ENCODE measurements at places on chromosomes 3 and 15.

GRCh38 chr3:178388473-178388872 is 147.8 kb upstream of the KCNMB2 start:
- DNase-seq, result no peak

- no peak for DNase-seq
Measured at GRCh38 chr3:116288485-116288884, 156.8 kb downstream of the LSAMP start.

GRCh38 chr3:134087060-134087974 is 57.6 kb upstream of the SLCO2A1 start:
- DNase-seq, result no peak

GRCh38 chr15:24966364-24967103 is 11.7 kb downstream of the SNRPN start:
- DNase-seq, result no peak

GRCh38 chr15:101024073-101024695 is 105.0 kb downstream of the LRRK1 start:
- DNase-seq, result peak; percentile 50

DNA sequence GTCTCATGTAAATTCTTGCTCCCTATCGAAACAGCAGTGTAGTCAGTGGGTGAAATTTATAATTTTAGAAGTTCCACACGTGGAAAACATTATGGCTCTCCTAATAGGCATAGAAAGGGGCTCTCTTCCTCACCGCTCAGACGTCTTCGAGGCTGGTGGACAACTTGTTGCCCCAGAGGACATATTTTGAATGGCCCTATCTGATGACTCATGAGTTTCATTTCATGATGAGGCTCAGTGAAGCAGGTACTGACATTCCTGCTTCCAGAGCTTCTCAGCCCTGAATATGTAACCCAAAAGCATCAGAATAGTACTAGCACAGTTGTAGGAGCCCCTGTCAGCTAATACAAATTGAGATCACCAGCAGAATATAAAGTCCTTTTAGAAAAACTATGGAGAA is 117.9 kb downstream of the HERC1 start:
- no peak for DNase-seq

- peak; percentile 97 for DNase-seq
Measured at GRCh38 chr3:158167737-158168557, 58.1 kb downstream of the RSRC1 start.

GRCh38 chr3:8816106-8816505 is 46.7 kb upstream of the OXTR start:
- no peak for DNase-seq

DNA sequence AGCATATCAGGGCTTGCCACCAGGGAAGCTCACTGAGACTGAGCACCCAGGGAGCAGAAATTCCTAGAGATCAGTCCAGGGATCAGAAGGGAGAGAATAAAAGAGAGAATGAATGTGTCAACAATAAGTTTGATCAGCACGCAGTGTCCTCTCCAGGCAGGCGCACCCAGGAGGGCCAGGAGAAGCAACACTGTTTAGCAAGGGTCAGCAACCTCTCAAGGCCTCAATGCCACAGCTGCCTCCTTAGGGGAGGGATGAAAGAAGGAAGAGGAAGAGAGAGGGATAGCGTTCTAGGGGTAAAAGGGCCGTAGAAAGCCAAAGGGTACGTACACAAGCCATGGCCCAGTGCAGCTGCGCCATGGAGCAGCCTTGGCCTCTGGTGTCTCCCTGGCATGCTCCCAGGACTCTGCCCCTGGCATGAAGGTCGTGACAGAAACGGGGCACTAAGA is 399.8 kb downstream of the SHQ1 start:
- no peak for DNase-seq

DNA sequence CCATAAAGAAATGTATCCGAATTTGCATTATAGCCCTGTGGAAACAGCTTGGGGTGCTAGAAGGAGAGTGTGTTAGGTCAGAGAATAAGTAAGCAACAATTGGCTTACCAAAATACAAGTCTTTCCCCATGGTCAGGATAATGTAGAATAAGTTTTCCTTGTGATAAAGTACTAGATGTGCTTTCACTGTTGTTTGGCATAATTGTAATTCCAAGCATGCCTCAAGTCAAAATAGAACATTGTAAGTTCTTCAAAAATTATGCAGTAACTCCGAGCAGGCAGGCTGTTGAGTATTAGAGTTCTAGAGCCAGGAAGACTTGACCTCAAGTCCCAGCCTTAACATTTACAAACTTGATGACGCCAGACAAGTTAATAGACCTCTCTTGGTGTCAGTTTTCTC is 242.0 kb downstream of the TUSC7 start:
- no peak for DNase-seq

GRCh38 chr3:111729087-111729846 is 129.8 kb upstream of the PHLDB2 start:
- DNase-seq, result no peak

GRCh38 chr3:10554746-10555145 is 49.4 kb upstream of the ATP2B2 start:
- no peak for DNase-seq

GRCh38 chr3:168914662-168915061 is 748.9 kb downstream of the MECOM start:
- no peak for DNase-seq

DNA sequence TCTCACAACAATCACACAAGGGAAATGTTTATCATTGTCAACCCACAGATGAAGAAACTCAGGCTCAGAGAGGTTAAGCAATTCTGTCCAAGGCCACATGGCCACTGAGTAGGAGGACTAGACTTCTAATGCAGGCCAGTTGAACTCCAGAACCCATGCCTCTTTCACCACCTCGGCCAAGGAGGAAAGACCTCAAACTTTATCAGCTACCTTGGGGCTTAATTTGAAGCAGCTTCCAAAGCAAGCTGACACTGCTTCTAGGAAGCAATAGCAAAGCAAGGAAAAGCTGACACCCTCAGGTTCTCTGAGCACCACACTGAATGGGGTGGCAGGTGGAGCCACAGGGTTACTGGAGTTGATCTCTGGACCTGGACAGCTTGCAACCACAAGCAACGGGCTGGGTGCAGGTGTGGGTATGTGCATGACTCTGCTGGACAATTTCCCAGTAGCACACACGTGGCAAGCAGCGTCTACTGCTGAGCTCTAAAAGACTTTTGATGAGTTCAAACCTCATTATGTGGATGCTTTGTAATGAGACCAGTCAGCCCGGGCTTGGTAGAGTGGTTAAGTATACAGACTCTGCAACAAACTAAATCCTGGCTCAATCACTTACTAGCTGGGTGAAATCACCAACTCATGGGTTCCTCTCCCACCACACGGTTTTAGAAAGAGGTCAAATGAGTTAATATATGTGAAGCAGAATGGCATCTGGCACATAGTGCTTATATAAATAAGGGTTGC is 23.1 kb downstream of the CCNL1 start:
- no peak for DNase-seq

DNA sequence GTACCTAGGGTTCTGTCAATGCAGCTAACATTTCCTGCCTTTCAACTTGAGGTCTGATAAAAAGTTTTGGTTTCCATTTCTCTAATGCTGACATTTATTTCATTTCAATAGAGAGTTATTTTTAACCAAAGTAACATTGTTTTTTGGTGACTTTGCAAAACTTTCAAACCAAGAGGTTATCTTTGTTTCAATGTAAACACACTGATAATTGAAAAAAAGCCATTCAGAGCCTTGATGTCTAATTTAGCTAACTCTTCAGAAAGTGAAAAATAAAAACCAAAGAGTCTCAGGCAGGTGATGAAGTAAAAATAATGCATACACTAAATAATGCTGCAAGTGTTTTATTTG is 9.6 kb upstream of the TIPARP start:
- DNase-seq, result no peak

DNA sequence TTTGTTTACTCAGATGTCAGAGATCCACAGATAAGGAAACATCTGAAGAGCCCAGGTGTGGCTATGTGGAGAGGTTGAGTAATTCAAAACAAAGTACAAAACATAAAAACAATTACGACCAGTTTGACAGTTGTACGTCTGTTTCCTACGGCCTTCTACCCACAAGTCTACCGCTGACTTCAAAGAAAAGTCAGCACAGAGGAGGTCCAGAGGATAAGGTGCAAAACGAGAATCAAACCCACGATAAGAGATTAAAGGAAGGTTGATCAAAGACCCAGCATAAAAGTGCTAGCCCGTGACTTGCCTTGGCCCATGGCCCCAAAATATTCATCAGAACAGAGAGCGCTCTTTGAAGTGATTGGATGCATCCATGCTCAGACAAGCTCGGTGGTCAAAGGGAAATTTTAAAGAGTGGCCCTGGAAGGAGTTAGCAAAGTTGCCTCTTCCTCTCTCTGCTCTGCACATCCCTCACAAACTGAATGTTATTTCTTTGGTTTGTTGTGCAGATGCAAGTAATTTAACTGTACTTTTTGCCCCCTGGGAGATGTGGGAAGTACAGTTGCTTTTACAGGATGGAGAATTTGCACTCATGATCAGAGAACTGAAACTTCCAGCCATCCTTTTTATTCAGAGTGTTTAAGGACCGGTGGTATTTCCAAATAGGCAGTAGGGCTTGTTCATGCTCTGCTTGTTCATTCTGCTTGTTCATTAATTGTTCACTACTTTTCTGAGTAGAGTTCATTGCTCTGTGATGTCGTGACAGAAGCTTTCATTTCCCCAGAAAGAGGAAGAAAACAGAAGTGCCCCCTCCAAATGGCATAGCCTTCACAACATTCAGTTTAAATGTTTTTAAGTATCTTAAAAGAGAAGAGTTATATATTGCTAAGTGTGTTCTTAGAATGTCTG is 31.1 kb downstream of the MME start:
- no peak for DNase-seq

DNA sequence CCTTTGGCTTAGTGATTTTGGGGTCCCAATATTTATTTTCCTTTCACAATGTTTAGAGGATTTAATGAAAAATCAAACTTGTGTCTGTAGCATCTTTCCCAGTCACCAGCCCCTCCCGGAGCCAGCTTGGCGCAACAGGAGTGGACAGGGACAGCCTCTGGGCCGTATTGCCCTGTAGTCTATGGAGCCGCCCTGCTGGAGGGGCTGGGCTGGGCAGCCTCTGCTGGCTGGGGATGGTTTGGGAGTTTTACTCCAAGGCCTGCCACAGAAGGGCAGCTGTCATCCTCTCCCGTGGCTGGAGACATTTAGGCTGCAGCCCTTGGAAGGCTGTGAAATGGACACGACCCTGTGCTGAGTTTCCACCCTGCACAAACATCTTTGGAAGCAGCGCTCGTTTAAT is 89.4 kb upstream of the RGMA start:
- no peak for DNase-seq

DNA sequence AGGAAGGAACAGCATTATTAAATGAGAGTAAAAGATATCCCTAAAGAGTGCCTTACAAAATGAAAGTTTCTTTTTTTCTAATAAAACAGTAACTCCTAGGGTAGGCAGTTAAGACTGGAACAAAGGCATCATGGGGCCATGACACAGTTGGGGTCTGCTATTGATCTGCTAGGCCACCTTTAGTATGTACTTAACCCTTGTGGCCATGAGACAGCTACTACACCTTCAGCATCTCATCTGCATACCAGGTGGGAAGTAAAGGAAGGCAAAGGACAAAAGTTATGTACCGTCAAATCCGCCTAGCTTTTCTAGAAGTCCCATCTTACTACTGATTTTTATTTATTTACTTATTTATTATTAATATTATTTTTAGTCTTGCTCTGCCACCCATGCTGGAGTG is 93.8 kb upstream of the FHIT start:
- DNase-seq, result no peak

- DNase-seq, result no peak
Measured at GRCh38 chr3:125134952-125135351, 77.6 kb downstream of the SLC12A8 start.

DNA sequence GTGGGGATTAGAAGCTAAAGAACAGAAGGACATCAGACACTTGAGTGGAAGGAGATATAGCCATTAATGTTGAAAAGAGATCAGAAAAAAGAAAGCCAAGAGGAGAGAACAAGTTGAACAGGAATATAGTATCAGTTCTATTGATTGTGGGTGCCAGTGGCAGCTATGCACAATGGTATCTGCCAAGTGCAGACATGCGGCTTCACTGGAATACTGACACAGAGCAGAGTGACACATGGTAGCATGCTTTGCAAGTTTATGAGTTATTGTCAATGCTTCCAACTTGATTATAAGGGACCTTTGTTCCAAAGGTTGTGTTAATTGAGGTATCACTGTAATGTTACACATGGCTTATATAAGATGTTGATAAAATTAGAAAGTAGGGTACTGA is 42.0 kb upstream of the TP63 start:
- DNase-seq, result no peak

- DNase-seq, result no peak
Measured at GRCh38 chr3:25855266-25855784, 65.4 kb downstream of the OXSM start.

- DNase-seq, result no peak
Measured at GRCh38 chr15:89870006-89870405, 23.8 kb downstream of the AP3S2 start.

GRCh38 chr3:129617381-129618185 is 11.1 kb upstream of the PLXND1 start:
- DNase-seq, result no peak

DNA sequence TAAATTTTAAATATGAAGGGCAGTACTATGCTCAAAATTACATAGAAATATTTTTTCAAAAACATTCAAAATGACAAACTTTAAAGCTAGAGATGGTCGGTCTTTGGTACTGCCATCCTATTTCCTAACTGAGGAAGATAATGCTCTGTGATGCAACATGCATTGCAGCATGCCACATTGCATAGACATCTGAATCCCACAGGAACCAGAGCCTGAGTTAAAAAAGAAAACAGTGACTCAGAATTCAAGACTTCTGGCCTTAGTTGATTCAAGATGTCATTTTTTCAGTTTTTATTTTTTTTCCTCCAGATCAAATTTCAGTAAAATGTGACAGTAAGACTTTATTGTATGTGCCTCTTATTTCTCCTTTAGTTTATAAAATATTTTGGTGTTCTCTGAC is 33.1 kb downstream of the TP63 start:
- peak; percentile 79 for DNase-seq

GRCh38 chr3:66738625-66739365 is 238.0 kb upstream of the LRIG1 start:
- DNase-seq, result no peak

GRCh38 chr3:37154668-37155314 is 19.6 kb downstream of the LRRFIP2 start:
- no peak for DNase-seq

DNA sequence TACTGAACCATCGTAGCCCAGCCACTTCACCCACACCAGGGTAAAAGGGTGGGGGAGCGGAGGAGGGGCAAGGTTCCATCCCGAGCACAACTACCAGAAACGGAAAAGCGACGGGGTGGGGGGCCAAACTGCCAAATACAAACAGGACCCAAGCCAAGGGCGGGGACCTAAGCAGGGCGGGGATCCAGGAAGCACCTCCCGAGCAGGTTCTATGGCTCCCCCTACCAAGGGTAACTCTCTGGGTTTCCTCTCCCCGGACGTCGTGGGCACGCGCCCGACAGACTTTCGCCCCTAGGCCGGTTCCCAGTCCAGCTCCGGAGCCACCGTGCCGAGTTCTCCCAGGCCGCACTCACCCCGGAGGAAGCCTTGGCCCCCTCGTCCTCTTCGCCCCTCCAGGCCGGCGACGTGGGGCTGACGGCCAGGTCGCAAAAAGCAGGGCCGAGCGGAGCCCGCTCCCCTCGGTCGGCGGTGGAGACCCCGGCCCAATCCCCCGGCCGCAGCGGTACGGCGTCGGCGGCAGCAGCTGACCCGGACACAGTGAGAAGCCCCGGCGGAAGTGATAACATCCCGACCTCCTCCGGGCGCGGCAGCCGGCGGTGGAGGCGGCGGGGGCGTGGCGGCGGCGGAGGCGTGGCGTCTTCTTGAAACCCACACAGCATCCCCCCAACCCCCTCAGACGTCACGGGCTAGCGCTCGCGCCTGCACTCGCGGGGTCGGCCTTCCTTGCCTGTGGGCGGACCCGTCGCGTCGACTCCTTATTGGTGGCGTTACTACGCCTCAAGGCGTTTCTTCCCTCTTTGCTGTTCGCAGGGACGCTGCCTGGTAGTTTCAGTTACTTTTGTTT is at the start of gene BNIP2:
BNIP2 (minus strand) TSS at position 539 of the 844 bp plus-strand sequence. CDS start 6,863 bp downstream, outside the sequence.
- peak; percentile 99 for DNase-seq
